ENCODE measurements at places on chromosomes 12 and 14.

- no peak for DNase-seq
Measured at GRCh38 chr12:132407451-132407961, 78.1 kb upstream of the GALNT9 start.

DNA sequence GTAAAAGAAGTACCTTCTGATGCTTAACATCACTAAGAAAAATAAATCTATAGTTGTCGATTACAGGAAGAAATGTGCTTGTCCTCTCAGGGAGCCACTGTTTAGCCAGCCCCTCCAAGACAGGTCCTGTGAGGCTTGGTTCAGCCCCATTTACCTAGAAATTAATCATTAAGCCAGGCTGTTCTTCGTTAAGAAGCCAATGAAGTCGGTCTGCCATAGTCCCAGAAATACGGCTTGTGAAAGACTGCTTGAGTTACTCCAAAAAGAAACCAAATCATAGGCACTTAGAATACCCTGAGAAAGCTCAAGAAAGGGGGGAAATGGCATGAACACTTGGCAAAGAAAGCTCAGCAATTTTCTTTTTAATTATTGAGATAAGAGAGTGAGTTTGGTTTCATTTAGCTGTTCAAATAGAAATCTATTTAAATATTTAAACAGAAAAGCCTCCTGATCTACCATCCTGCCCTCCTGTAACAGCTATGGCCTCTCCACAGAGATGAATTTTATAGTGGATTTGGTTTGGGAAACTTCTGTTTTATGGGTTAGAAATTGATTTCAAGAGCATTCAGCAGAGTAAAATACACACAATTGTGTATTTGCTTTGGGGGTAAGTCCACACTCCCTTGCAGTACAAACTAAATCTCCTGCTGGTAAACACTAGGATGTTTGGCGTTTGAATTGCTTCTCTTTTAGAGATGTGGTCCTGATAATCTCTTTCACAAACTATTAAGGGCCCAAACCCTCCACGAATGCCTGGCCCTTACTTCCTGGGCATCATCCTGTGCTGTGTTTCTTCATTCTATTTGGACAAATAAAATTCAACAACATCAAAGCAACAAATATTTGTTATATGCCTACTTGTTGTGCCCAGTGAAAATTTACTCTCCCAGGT lies 234.4 kb downstream of the SEC23A start:
- DNase-seq = no peak

DNA sequence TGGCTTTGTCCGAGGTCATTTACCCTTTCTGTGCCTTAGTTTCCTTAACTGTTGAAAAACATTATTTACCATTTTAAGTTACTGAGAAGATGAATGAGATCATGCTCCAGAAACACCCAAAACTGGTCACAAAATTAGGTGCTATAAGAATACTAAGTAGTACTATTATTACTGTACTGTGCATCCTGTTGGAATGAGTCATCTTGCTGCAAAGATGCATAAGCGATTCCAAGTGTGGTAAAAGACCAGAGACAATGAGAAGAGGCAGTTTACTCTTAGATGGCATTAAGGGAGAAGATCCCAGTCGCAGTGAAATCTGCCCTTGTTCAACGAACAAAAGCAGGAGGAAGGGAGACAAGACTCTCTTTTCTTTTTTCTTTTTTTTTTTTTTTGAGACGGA lies 4.2 kb upstream of the PLEKHA5 start:
- DNase-seq = no peak

DNA sequence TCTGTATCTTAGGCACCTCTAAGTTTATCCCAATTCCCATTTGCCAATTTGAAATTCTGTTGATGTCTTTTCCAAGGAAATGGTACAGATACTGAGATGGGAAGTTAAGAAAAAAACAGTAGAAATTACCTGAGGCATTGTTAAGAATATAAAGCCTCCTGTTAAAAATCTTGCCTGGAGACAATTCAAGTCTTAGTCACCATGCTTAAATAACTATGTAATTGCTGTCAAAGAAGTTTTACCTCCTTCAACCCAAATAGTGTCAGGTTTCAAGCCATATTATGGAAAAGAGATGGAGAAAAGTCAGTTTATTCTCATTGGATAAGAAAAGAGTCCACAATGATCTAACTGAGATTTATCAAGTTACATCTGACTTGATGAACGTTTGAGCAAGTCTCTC lies 974.7 kb downstream of the GALC start:
- no peak for DNase-seq

- DNase-seq = no peak
Measured at GRCh38 chr12:32305163-32305562, 94.2 kb upstream of the FGD4 start.

- DNase-seq = no peak
Measured at GRCh38 chr12:57161491-57161890, 14.1 kb upstream of the LRP1-AS start.

- DNase-seq = no peak
Measured at GRCh38 chr12:55932551-55932910, 1.6 kb downstream of the DGKA start.

GRCh38 chr12:121579190-121579791 lies 1.5 kb downstream of the KDM2B start:
- DNase-seq = peak; percentile 35

DNA sequence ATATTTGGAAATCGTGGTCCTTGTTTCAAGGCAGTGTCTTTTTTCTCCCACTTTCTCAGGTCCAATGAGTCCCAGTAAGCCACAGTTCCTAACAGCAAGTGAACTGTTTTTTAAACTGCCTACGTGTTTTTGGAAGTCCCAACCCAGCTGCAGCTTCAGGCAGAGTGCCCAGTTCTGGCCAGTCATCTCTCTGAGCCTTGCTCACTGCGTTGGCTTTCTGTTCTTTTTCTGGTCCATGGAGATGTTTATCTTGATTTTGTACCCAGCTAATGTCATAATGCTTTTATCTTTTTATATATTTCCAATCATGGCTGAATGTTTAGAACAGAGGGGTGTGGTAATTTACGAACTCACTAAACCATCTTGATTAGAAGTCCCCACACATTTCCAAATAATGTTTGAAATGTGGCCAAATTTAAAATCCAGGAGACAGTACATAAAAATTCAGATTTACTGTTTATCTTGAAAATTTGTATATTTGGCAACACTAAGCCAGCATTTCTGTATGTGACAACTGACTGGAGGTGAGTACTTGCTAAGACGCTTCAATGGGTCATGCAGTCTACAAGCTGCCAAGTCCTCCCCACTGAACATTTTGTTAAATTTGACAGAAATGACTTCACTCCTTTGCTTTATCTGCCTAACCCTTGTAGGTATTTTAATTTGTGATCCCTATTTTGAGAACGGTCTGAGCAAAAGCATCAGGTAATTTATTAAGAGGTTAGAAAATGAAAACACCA lies 46.1 kb upstream of the OTOGL start:
- no peak for DNase-seq

DNA sequence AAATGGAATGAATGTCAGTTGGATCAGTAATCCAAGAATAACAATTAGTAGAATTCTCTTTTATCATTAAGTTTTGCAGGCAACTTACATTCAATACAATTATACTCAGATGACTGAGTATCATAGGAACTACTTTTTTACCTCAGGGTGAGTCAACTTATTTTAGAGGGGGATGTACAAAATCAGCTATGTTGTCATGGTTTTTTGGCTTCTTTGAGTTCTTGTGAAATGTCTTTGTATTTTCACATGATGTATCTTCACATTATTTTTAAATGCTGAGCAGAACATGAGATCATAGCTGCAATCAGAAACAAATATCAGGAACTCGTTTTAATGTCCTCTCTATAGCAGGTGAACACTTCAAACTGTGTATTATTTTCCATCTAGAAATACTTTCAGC lies 65.3 kb upstream of the PTPRR start:
- DNase-seq = no peak

DNA sequence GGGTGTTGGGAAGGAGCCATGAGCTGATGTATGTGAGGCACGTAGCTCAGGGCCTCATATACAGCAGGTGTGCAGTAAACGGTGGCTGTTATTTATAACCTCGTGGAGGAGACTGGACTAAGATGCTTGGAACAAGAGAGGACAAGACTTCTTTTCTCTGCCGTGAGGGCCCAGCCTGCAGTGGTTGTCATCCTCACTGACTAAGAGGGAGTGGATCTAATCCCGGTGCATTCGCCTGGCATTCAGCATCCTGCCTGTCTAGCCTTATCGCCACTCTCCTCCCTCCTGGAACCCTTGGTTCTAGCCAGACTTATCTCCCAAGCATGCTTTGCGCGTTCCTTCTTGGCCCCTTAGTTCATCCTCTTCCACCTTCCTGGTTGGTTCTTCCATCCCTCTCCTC lies 3.9 kb downstream of the TSPAN9 start:
- DNase-seq = no peak

DNA sequence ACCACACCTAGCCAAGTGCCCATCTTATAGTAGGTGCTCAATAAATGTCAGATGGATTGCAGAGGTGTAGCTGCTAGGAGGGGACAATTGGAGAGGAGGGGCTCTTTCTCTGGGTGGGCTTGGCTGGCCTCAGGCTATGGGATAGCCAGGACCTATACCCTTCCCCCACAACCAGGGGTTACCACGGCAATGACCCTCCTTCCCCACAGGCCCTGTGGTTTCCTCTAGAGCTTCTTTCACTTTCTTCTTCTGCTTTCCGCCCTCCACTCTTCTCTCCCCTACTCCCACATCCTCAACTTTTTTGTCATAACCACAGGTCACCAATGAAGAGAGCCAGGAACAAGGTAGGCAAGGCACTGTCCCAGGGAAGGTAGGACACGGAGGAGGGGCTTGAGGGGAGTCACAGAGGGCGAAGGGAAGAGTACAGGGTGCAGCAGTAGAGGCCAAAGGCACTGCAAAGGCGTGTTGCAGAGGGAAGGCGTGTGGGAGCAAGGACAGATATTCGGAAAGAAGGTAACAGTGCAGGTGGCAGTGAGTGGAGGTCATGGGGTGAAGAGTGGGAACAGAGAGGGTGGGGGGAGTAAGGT lies 1.9 kb upstream of the ITGB7 start:
- no peak for DNase-seq

GRCh38 chr12:54967461-54967860 lies 17.1 kb downstream of the TESPA1 start:
- DNase-seq = no peak

DNA sequence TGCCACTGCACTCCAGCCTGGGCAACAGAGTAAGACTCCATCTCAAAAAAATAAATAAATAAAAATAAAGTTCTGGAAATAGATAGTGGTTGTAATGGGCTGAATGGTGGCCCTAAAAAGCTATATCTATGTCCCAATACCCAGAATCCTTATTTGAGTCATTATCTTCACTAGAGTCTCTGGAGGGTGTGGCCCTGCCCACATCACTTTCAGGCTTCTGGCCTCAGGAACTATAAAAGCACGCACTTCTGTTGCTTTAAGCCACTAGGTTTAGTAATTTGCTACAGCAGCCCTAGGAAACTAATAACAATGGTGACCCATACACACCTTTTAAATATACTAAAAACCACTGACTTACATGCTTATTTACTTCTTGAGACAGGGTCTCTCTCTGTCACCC lies 49.9 kb downstream of the MAP3K9 start:
- no peak for DNase-seq

DNA sequence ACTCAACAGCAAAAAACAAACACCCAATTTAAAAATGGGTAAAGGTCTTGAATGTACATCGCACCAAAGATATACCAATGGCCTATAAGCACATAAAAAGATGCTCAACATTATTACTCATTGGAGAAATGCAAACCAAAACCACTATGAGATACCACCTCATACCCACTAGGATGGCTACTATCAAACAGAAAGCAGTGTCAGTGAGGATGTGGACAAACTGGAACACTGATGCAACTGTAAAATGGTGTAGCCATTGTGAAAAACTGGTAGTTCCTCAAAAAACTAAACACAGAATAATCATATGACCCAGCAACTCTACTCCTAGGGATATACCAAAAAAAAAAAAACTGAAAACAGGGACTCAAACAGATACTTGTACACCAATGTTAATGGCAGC lies 49.3 kb downstream of the CDK17 start:
- no peak for DNase-seq

DNA sequence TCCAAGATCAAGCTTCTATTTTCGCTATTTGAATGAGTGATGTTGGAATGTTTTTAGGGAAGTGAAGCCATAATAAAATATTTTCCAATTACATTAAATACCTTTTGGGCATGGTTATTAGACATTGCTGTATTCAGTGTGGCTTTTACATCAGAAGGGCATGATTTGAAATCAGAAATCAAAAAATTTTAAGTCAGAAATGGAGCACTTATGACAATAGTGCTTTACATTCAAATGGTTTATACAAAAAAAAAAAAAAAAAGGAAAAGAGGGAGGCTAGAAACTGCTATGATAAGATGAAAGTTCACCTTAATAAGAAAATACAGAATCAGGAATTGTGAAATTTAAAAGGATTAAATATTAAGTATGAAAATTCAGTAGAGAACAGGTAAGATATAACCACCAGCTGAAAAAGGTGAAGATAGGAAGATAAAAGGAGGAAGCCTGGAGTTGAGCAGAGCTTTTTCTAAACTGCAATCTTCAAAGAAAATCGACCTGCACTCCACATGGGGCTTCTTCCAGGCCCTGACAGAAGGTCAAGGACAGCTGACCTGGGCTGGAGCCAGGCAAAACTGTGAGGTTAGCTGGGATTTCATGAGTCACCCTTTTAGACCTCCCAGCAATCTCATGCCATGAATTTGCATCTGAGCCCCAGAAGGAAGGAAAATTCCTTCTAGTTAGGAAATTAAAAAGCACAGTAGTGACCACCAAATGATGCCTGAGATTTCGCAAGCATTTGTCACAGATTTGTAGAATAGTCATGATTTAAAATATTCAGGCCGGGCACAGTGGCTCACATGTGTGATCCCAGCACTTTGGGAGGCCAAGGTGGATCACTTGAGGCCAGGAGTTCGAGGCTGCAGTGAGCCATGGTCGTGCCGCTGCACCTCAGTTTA lies 23.4 kb upstream of the BMP4 start:
- no peak for DNase-seq

- no peak for DNase-seq
Measured at GRCh38 chr12:101591781-101592180, 3.0 kb upstream of the MYBPC1 start.

DNA sequence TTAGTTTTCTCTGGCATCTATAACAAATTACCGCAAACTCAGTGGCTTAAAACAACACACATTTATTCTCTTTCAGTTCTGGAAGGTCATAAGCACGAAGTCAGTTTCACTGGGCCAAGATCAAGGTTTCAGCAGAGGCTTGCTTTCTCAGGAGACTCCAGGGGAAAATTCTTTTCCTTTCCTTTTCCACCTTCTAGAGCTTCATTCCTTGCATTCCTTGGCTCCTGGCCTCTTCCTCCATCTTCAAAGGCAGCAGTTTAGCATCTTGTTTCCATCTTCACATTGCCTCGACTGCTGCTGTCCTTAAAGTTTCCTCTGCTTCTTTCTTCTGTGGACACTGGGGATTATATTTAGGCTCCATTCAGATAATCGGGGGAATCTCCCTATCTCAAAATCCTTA lies 106.1 kb downstream of the PDE3A start:
- DNase-seq = no peak

- DNase-seq = no peak
Measured at GRCh38 chr14:73751157-73751691, 37.0 kb upstream of the PNMA1 start.

DNA sequence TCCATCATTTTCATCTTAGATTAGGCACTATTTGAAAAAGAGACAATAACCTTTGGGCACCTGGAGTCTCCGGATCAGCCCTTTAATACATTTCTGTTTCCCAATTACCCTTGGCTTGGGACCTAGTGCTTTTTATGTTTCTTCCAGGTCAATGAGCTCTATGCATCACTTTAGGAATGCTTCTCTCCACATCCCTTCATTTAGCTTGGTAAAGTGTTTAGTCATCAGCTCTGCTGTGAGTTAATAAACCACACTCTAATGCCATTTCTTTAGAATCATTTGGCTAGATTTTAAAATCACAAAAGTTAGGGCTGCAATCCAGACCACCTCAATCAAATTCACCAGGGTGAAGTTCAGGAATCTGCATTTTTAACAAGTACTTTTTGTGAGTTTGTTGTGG lies 41.7 kb downstream of the RASSF9 start:
- DNase-seq = no peak
